ENCODE measurements at places on chromosomes 12 and 14.

- DNase-seq = no peak
Measured at GRCh38 chr14:104401785-104402184, 177.8 kb upstream of the C14orf180 start.

DNA sequence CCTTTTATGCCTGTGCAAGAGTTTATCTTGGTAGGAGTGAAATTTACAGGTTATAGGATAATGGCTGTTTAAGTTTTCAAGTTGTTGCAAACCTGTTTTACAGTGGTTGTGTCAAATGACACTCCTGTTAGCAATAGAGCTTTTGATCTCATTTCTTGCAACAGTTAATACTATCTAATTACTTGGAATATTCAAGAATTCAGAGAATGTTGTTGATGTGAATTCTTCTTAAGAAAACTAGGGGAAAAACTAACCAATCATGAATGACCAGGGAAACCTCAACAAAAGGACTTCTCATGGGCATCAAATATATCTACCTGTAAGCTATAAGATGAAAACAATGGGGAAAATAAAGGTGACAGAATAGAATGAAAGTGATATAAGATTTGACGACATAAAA is 85.0 kb downstream of the IPO8 start:
- no peak for DNase-seq

- DNase-seq = no peak
Measured at GRCh38 chr14:104333646-104334423, 195.4 kb downstream of the KIF26A start.

GRCh38 chr14:75174066-75174465 is 2.3 kb downstream of the TMED10 start:
- no peak for DNase-seq

DNA sequence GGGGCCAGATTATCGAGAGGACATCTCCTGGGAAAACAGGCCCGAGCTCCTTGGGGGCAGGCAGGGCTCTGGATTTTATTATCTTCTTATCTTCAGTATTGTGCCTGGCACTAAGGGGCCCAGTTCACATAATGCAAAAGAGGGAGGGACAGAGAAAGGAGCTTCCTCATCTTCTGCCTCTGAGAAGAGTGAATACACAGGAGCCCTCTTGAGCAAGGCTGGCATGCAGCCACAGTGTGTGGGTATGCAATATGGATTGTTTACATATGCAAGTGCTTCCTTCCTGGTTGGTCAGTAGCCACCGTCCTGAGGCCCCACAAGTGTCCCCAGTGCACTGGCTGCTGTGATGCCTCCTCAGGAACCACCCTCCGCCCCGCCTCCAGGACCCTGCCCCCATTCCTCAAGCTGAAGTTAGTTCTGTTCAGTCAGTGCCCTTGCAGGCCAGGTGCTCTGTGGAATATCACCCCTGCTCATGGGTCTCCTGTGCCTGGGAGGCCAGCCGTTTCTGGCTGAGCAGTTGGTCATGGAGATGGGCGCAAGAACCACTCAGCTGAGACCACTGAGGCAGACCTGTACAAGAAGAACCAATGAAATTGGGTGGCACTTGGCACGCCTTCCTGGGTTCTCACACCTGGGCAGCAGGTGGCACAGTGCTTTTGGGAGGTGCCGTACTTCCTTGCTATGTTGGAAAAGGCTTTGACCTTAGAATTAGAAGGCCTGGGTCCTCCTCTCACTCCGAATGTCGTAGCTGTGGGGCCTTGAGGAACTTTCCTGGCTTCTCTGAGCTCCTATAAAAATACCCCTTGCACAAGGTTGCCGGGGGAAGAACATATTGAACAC is 35.1 kb upstream of the ACTN1 start:
- DNase-seq = no peak

DNA sequence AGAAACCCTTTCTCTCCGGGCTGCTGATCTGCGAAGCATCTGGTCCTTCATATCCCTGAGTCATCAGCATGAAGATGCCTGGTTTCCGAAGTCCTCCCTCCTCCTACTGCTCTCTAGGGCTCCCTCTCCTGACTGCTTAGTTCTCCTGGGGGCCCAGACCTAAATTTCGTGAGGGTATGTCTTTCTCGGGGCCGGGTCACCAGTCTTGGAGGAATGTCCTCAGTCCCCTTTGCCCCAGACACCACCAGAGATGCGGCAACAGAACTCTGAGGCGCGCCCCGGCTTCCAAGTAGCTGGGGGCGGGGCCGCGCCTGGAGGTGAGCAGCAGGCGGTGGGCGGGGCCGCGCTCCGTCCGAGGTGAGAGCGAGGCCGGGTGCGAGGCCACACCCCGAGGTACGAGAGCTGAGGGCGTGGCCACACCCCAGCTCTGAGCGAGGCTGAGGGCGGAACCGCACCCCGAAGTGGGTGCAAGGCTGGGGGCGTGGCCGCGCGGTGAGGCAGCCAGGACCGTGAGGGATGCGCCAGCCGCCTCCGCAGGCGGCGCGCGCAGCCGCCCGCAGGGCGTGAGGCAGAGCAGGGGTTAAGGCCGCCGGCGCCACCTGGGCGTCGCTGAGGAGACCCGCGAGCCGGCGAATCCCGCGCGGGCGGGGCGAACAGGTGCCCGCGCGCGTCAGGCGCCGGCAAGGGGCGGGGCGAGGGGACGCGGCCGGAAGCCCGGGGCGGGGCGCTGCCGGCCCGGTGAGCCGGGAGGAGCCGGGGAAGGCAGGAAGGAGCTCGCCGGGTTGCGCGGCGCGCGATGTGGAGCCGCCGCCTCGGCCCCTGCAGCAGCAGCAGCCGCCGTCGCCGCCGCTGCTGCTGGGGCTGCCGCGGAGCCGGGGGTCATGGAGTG is at the start of gene BICDL1:
BICDL1 (plus strand) TSS at position 765 of the 889 bp plus-strand sequence. CDS start 633 bp downstream, outside the sequence.
- DNase-seq = peak; percentile 94

- DNase-seq = no peak
Measured at GRCh38 chr12:90074086-90074485, 365.4 kb upstream of the ATP2B1 start.

GRCh38 chr12:82523996-82524395 is 162.7 kb upstream of the TMTC2 start:
- no peak for DNase-seq

GRCh38 chr14:94724993-94725392 is 44.9 kb downstream of the GSC start:
- no peak for DNase-seq

DNA sequence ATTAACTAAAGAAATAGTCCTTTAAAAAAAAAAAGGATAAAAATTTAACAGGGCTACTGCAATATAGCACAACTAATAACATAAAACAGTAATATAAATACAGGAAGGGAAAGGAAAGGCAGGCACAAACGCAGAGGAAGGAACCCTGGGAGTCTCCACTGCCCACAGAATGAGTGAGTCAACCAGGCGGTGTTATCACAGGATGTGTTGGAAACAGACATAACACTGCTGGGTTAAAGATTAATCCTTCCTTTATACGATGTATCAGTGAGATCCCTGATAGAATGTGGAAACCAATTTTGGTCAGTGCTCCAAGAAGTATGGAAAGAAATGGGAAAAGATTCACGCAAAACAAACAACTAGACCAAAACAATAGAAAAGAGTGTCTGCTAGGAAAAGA is 47.9 kb downstream of the FGD6 start:
- DNase-seq = no peak

DNA sequence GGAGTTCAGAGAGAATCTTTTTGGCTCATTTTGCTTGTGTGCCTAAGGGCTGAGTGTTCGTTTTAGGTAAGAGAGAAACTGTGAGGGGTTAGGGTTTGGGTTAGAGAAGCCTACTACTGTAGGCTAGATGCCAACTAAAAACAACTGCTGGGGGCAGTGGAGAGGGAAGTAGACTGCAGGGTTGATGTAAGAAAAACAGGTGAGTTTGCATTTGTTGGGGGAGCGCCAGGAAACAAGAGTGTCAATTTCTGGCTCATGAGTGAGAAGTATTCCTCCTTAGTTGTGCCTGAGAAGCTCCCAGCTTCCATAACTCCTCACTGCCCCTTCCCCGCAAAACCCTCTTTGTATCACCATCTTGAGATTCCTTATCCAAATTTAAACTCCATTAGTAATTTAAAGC is 92.3 kb downstream of the DERA start:
- no peak for DNase-seq

DNA sequence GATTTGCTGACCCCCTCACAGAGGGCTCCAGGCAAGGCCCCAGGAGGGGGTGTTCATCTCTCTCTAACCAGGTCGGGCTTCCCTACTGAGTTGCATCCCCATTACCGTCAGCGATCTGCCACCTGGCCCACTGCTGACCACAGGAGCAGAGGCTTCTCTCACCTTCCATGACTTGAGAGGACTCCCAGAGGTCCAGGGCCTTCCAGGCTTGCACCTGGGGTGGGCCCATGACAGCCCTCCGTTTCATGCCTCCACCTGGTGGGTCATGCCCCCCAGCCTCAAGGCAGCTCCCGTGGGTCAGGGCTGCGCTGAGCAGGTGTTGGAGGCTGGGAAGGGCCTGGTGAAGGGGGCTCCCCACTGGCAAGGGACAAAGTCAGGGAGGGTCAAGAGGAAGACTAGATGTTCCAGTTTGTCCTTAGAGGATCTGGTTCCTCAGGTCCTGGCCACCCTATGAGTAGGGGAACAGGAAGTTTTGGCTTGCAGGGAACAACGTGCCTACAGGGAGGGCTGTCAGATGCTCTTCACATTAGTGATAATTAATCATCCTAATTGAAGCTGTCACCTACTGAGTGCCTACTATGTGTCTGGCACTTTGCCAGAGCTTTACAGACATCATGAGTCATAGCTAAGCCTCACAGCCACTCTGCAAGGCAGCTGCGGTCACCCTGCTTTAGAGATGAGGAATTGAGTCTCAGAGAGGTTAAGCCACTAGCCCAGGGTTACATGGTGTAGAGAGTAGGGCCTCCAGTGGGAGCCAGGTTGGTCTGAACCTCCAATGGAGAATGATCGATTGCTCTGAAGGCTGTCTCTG is 13.8 kb downstream of the NFKBIA start:
- no peak for DNase-seq

DNA sequence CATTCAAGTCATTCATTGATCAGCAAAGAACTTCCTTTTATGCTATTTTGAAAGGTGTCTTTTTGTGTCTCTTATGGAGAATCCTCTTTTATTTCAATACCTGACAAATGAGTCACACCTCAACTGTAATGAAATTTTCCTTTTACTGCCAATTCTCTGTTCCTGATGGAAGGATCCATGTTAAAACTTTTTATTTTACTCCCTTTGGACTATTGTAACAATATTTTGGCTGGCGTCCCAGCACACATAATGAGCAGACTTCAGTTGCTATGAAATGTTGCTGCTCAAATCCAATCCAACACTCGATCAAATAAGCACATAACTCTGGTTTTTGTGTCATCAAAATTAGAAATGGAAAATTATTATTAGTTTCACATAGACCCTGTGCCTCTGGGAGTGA is 21.9 kb upstream of the SLC15A5 start:
- DNase-seq = no peak

DNA sequence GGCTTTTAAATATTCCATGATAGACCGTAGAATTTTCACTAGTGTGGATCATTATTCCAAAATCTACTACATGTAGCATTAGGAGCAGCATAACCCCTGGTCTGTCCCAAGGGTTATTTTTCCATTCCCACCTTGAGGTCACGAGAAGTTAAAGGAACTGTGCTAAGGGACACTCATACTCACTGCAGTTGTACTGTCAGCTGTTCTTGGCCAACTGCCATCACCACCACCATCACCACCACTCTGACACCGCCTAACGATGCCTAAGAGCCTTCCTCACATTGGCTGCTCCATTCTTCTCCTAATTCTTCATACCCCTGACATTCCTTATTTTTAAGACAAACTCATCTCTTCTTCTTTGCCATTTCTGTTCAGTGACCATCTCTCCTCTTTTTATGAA is 13.4 kb upstream of the PTGDR start:
- no peak for DNase-seq

DNA sequence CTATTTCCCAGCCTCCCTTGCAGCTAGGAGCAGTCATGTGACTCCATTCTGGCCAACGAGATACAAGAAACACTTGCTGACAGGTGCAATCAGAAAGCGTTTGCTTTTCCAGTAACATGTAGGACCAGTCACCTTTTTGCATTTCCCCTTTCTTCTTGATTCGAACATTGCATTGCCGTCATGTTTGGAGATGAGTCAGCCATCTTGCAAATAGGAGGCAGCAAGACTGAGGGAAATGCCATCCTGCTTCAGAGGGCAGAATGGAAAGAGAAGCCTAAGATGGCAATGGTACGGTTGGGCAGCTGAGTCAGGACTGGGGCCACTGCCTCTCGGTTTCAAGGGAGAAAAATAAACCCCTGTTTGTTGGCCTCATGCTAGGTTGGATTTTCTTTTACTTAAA is 34.5 kb upstream of the GPR132 start:
- no peak for DNase-seq

GRCh38 chr14:82029038-82029437 is 495.4 kb upstream of the SEL1L start:
- DNase-seq = no peak

DNA sequence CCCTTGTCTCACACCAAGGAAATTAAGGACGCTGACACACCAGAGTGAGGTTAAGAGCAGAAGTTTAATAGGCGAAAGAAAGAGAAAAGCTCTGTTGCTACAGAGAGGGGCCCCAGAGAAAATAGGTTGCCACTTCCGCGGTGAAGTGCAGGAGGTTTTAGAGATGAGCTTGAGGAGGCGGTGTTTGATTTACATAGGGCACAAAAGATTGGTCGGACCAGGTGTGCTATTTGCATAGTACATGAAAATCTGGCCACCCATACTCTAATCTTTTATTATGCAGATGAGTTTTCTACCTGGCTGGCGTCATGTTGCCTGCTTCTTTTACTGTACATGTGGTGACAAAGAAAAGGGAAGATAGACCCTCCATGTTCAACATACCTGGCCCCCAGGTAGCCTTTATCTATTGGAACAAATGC is 23.3 kb upstream of the MYF6 start:
- peak; percentile 13 for DNase-seq

DNA sequence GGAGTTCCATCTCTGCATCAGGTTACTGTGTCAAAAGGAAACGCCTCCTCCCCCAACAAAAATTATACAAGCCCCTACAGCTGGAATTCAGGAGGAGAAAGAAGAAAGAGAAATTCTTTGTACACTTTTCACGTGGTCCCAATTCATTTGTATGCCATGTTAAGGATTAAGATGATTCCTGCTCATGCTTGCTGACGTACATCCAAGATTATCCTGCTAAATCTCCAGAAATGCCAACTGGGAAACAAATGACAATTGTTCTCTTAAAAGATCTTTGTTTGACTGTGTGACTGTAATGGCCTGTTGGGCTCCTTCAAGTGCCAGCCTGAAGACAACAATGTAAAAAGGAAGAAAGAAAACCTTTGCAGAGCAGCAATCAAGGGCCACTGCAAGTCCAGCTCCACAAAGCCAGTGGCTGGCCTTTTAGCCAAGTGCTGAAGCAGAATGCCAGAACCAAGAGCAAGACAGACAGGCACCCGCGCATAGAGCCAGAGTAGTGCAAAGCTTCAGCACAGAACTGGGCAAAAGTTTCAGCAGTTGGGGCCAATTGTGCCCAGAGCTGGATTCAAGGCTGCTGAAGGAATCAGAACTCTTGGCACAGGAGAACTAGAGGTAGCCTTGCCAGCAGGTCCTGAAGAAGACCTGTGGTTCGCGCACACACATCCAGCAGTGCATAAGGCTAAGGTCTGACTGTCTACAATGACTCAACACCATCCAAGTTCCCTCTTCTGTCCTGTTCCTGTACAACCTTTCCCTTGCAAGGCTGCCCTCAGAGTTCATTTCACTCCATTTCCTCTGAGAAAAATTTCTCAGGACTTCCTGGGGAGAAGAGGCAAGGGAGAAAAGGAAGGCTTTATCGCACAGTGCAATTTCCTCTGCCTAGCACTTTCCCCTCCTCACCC is 209.7 kb upstream of the BMP4 start:
- DNase-seq = no peak
